ENCODE measurements at places on chromosomes 16 and 17.

- DNase-seq, result no peak
Measured at GRCh38 chr17:72571813-72572396, 451.1 kb downstream of the SOX9 start.

- DNase-seq, result no peak
Measured at GRCh38 chr16:51402785-51403184, 251.7 kb upstream of the SALL1 start.

DNA sequence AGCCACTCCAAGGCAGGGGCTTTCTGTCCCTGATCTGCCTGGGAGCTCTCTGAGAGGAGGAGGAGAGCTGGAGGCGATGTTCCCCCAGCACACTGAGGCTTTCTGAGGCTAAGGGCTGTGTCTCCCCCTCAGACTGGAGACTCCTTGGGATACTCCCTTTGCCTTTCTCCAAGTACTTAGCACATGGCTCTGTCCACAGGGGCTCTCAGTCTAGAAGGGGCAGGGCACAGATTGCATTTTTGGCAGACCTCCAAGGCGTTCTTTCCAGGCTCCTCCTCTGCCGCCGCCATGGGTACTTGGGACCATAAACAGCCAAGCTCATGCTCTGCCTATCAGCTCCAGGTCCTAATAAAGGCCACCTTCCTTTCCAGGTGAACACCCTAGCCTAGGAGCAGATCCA is 1.8 kb upstream of the GIP start:
- DNase-seq, result peak; percentile 25

GRCh38 chr17:41975099-41976083 is 8.8 kb downstream of the CNP start:
- no peak for DNase-seq

GRCh38 chr16:88484505-88485365 is 31.7 kb downstream of the ZFPM1 start:
- no peak for DNase-seq

- DNase-seq, result no peak
Measured at GRCh38 chr16:29315046-29315445, 91.5 kb downstream of the NPIPB11 start.

DNA sequence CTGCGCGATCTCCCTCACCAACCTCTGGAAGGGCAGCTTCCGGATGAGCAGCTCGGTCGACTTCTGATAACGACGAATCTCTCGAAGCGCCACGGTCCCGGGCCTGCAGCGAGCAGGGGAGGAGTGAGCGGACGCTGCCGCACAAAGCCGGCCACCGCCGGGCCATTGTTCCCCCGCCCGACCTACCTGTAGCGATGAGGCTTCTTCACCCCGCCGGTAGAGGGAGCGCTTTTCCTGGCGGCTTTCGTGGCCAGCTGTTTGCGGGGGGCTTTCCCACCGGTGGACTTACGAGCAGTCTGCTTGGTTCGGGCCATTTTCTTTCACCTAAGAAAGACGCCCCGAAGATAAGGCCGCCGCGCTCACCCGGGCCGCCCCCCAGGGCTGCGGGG is 5.8 kb upstream of the UNK start:
- DNase-seq, result no peak

- DNase-seq, result no peak
Measured at GRCh38 chr17:30395398-30396022, 16.8 kb downstream of the CPD start.

DNA sequence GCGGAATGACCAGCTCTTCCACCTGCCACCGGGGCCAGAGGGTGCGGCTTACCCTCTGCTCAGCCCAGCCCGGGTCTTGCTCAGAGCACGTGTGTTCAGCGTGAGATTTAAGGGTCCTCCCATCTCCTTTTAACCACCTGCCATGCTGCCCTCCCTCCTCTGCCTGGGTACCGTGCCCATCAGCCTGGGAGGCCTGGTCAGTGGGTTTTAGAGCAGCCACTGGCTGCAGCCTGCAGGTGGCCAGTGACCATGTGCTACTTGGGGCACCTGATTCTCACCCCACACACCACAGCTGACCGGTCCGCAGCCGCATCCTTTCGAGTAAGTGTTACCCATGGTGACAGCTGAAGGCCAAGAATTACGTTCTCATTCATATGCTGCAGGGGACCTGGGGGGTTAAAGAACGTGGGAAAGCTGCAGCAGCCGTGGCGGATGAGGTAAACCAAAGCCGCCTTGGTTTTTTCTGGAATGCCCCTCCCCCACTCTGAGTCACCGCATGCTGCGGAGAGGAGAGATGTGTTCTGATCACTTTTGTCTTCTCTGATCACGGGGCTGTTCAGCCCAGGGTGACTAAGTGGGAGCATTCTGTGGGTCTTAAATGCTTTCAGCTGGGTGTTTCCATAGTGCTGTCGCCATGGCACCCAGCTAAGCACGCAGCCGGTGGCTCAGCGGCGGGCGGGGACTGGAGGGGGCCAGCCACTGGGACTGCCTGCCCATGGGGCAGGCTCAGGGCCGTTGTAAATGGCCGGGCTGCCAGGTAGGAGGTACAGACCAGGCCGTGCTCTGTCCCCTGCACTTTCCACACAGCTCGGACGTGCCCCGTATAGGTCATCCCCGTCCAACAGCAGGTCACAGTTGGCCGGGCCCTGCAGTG is 59.8 kb downstream of the BAIAP2 start:
- DNase-seq, result peak; percentile 27

DNA sequence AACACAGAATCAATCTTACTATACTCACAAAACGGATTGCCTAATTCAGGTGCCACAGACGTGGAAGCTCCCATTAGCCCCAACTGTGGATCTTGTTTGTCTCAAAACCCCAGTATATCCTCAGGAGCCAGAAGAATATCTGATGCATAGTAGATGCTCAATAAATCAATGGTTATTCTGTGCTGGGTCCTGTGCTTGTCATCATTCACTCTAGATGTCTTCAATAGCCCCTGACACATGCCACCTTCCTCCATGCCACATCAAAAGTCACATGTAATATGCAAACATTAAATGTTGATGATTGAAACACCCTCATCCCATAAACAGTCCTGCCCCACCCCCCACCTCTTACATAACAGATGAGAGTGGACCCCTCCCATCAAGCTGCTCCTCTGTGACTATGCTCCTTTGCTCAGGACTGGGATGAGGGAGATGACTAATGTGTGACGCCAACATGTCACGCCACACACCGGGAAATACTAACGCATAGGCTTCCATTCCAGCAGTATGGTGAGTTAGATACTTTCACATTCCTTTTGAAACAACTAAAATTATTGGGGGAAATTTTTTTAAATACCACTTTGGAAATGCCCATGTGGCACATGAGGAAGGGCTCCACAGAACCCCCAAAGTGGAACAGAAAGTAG is 267.6 kb upstream of the SDK2 start:
- DNase-seq, result no peak

DNA sequence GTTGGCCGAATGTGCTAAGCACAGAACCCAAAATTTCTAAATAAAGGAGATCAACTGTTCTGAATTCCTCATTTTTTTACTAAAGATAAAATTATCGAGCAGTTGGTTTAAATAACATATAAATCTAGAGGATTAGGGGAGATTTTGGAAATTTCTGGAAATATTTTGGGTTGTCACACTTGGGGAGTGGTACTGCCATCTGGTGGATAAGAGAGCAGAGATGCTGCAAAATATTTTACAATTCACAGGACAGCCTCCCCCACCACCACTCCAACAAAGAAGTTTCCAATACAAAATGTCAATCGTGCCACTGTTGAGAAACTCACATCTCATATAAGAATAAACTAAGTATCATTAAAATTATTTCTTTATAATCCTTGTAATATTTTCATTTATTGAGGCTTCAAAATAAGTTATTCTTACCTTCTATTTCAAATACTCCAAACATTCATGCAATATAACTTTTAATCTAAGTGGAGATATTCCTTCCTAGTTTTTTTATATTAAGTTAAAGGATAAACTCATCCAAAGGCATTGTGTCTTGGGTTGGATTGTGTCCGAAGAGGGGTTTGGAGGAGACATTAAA is 17.0 kb upstream of the ABCA8 start:
- DNase-seq, result no peak

GRCh38 chr17:53100126-53100525 is 722.6 kb upstream of the KIF2B start:
- no peak for DNase-seq

GRCh38 chr16:4450931-4451519 is 23.4 kb downstream of the NMRAL1 start:
- no peak for DNase-seq

- peak; percentile 7 for DNase-seq
Measured at GRCh38 chr17:63696381-63696961, 3.5 kb downstream of the LIMD2 start.

DNA sequence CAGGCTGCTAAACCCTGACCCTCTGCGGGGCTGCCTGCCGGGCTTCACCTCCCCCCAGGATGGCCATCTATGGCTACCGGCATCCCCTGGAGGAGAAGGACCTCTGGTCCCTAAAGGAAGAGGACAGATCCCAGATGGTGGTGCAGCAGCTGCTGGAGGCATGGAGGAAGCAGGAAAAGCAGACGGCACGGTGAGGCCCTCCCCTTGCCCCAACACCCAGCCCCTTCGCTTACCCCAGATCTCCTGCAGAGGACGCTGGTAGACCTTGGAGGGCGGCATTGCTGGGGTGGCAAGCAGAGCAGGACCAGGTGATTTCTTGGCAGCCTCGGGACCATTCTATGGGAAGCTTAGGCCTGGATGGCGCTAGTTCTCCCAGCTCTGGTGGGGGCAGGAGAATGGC is 24.5 kb downstream of the ABCC3 start:
- no peak for DNase-seq

DNA sequence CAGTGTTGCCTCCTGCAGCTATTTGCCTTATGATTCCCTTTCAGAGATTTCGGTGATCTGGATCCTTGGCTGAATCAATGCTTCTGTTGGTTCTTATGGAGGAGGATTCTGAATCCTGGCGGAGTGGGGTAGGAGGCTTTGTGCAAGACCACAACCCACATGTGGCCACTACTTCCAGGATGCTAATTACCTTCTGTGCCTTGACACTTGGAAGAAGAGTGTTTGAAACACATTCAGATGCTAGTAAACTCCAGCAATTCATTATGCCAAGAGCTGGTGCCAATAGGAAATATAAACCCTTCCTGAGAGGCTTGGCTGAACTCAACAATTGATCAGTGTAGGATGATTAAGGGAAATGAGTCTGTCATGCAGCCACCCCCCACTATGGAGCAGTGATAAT is 12.1 kb upstream of the NLRP1 start:
- no peak for DNase-seq

DNA sequence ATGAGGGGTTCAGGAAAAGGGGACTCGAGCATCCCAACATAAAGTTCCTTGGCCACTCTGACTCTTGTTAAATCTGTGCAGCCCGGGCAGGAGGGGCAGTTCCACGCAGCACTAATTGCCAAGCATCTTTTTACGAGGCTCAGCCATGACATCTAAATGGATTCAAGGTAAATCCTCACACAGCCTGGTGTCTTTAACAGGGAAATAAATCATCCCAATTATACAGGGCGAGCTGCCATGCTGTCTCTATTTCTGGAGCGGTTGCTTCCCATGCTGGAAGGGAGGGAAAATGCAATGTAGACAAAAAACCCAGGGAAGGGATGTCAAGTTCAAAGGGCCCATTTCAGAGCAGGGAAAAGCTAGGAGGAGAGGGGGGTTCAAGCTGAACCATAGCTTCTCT is 110.0 kb downstream of the GAS7 start:
- DNase-seq, result no peak

- no peak for DNase-seq
Measured at GRCh38 chr16:26050472-26050871, 358.7 kb downstream of the HS3ST4 start.

GRCh38 chr16:10752843-10753523 is 9.3 kb downstream of the NUBP1 start:
- no peak for DNase-seq

- DNase-seq, result no peak
Measured at GRCh38 chr17:69402052-69402451, 12.4 kb upstream of the MAP2K6 start.

Data from NCI-H1105 (cell line).